ENCODE measurements at places on chromosomes 11 and 22.

DNA sequence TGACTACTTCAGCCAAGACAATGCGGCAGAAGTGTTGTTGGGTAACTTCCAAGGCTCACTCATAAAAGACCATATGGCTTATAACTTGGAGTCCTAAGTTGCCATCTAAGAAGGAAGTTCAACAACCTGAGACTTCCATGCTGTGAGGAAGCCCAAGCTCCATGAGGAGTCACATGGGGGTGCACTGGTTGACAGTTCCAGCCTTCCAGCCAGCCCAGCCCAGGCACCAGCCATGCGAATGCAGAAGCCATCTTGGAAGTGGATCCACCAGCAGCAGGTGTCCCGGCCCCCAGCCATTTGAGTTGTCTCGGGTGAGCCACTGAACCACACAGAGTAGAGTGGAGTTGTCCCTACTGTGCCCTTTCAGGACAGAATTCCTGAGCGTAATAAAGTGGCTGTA lies 32.8 kb upstream of the WNT7B start:
- no peak for DNase-seq

- peak; percentile 66 for DNase-seq
Measured at GRCh38 chr22:20395181-20395906, 1.4 kb downstream of the ZNF74 start.

GRCh38 chr11:12003336-12003735 lies 5.1 kb downstream of the DKK3 start:
- no peak for DNase-seq

- no peak for DNase-seq
Measured at GRCh38 chr22:46026899-46027210, 49.9 kb upstream of the WNT7B start.

- DNase-seq: no peak
Measured at GRCh38 chr11:83978942-83979341, 692.8 kb upstream of the CCDC90B start.

DNA sequence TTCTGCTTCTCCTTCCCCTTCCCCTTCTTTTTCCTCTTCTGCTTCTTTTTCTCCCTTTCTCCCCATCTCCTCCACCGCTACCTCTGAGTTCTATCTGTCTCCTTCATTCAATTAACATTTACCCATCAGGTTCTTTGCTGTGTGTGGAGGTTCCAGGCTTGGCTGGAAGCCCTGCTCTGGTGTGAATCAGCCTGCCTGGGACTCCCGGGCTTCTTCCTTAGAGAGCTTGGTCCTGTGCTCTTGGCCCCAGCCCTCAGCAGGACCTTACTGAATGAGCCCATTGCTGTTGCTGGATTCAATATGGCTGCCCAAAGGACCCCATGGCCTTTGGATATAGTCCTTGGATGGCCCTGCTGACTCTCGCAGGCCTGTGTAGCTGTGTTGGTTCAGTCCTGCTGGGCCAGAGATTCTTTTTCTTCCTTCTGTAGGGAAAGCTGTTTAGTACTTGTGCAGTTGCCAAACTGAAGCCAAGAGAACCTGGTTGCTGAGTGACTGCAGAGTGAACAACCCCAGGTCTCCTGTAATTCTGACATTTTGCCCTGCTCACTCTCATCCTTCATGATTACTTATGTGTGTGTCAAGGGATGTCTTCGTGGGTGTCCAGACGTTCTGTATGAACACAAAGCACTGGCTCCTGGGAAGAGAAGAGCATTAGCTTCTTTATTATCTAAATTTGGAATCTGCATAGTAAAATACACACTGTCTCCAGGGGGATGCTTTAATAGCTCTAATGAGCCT lies 81.0 kb upstream of the ZBED5 start:
- DNase-seq: no peak

- no peak for DNase-seq
Measured at GRCh38 chr11:2768471-2769408, 68.9 kb upstream of the KCNQ1OT1 start.

- no peak for DNase-seq
Measured at GRCh38 chr11:30197869-30198268, 32.9 kb upstream of the FSHB start.

DNA sequence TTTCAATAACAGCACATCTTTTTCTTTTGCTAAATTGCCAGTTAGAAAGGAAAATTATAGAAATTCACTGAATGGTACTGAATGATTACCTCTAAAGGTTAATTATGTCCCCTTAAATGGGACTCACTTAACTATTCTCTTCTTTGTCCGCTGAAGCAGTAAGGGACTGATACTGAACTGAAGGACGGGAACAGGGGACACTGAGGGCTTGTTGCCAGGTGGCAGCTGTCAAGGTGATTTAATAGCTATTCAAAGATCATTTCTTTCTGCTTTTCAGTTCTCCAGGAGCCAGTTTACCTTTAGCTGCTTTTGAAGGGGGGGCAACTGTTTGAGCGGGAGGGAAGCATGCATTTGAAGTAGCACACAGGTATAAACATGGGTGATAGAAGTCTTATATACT lies 325.4 kb upstream of the CCDC90B start:
- no peak for DNase-seq

GRCh38 chr11:64035576-64035975 lies at the start of gene FLRT1:
FLRT1 (plus strand) TSS chr11:64035931; CDS start chr11:64116268, 80,337 bp downstream.
- no peak for DNase-seq

- DNase-seq: no peak
Measured at GRCh38 chr11:70142221-70142875, 60.7 kb upstream of the FADD start.

- no peak for DNase-seq
Measured at GRCh38 chr11:75421035-75421602, 11.9 kb downstream of the KLHL35 start.

- no peak for DNase-seq
Measured at GRCh38 chr11:102927624-102927990, 27.9 kb downstream of the MMP13 start.

- DNase-seq: no peak
Measured at GRCh38 chr11:47354913-47355282, 2.4 kb upstream of the MYBPC3 start.

GRCh38 chr11:77201370-77201769 lies 73.3 kb downstream of the MYO7A start:
- no peak for DNase-seq

- no peak for DNase-seq
Measured at GRCh38 chr22:41310336-41310735, 9.0 kb downstream of the ZC3H7B start.

DNA sequence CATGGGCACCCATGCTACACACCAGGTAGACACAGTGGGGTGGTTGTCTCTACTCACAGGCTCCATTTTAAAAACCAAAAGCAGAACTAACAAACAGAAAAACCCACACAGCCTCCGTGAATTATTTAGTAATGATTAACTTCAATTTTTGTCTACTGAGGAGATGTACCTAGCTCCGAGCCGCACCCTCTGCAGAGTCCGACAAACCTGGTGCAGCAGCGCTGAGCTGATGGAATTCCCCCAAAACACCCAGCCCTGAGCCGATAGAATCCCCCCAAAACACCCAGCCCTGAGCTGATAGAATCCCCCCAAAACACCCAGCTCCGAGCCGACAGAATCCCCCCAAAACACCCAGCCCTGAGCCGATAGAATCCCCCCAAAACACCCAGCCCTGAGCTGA lies 927.0 kb downstream of the BRD1 start:
- DNase-seq: no peak

DNA sequence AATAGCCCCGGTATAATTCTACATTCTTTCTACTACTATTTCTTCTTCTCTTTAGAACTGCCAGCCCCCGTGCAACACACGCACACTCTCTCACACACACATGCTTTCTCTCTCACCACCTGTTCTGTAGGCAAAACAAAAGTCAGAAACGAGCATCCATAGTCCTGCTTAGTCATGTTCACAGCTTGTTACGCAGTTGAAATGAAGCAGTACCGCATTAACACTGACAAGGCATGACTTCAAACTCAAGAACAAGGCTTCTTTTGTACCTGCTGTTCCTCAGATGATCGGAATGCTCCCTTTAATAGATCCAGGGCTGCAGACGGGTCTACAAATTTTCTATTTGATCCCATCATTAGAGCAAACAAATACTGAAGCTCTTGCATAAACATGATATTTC lies 42.2 kb downstream of the USP28 start:
- no peak for DNase-seq

- DNase-seq: no peak
Measured at GRCh38 chr11:65452806-65453490, 30.4 kb downstream of the NEAT1 start.
